Suppressor macrophage (primary cell): ENCODE measurements at places on chromosomes 5 and 9.

DNA sequence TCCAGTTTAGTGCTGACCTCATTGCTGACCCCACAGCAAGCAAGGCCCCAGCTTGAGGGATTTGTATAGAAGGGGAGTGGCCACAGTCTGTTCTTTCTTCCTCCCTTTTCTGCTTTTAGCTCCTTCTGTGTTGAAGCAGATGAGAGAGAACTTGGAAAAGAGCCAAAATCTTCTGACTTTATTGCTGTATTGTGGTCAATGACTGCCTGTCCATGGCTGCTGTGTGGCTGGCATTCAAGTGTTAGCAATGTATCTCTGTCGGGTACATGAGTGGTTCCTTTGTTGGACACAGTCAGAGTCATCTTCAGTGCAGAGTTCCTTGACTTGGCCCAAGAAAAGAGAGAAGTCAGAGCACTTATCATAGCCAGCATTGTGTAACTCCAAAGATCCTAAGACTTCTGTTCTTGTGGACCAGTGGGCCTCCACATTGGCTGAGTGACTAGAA, 154.1 kb downstream of the LRRC70 start:
- DNase-seq: peak; percentile 73

DNA sequence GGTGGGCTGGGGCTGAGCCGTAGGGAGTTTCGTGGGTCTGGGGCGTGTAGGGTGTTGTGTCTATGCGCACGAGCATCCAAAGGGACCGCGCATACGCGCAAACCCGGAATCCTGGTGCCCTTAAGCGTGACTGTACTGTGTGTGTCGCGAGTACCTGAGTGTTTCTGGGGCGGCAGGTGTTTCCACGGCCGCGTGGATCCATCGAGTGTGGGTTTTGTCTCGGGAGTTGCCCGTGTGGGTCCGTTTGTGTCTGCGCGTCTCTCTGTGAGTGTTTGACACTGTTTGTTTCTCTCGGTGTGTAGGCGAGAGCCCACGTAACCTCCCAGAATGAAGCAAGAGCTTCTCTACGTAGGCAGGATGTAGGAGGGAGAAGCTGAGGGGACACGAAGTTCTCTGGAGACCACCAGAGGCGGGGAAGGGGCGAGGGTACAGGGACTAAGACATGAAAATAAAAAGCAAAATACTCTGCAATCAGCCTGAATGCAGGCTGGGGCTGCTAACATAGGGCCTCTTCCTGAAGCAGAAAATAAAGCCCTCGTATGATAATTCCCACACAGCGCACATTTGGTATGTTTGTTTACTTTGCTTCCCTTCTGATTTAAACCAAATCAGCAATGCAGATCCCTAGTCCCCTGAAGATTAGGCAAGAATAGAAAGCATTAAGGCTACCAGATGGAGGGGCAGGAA, 588 bp upstream of the BRINP1 start:
- no peak for DNase-seq

GRCh38 chr5:69335341-69335935, 2.8 kb upstream of the CCDC125 start:
- DNase-seq: peak; percentile 71

GRCh38 chr5:151683986-151684588, 2.6 kb downstream of the SPARC start:
- DNase-seq: peak; percentile 79

- DNase-seq: no peak
Measured at GRCh38 chr9:77841739-77842386, 189.7 kb downstream of the GNAQ start.

- no peak for DNase-seq
Measured at GRCh38 chr9:109791747-109792146, 11.7 kb downstream of the PALM2AKAP2 start.

- no peak for DNase-seq
Measured at GRCh38 chr5:125715216-125715615, 708.0 kb upstream of the GRAMD2B start.

GRCh38 chr9:75615284-75615683, 275.2 kb upstream of the PCSK5 start:
- no peak for DNase-seq

- DNase-seq: no peak
Measured at GRCh38 chr9:4829969-4830368, 37.2 kb downstream of the RCL1 start.

GRCh38 chr5:82991678-82992323, 85.4 kb downstream of the TMEM167A start:
- peak; percentile 8 for DNase-seq

GRCh38 chr5:79031485-79031867, 38.0 kb downstream of the DMGDH start:
- DNase-seq: no peak

GRCh38 chr5:8844206-8844605, 701.7 kb downstream of the SEMA5A start:
- DNase-seq: no peak

GRCh38 chr5:29162297-29162696, 2031.2 kb upstream of the CDH6 start:
- DNase-seq: no peak

GRCh38 chr5:75568202-75568601, 43.1 kb upstream of the ANKDD1B start:
- peak; percentile 52 for DNase-seq

GRCh38 chr5:6496636-6497035, 48.0 kb downstream of the UBE2QL1 start:
- DNase-seq: no peak

GRCh38 chr9:127088724-127089615, 33.5 kb downstream of the ANGPTL2 start:
- no peak for DNase-seq

DNA sequence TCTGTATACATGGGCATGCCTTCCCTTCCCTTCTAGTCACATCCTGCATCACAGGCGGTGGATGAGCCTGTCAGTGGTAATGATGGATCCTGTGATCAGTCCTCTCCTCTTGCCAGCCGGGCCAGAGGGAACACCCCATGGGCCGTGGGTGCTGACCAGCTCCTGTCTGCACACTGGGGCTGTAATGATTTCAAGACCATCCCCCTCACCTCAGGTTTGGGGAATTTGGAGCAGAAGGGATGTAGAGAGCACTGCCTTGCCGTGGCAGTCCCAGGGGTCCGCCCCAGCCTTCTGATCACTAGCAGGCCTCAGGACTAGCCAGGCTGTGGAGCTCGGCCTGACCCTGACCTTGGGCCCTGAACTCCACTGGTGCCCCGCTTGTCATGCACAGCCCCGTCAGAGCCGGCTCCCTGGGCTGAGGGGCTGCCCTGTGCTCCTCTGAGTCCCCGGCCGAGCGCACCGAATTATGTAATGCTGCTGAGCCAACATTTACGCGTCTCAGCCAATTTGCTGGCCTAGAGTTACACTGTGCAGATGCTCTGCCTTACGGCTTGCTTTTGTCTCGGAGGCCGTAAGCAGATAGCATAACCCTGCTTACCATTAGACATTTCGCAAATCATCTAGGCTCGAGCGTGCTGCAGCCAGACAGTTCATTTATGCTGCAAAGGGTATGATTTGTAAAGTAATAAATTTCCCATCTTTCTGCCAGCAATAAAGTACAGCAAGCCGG, 155.3 kb downstream of the MACROH2A1 start:
- no peak for DNase-seq

DNA sequence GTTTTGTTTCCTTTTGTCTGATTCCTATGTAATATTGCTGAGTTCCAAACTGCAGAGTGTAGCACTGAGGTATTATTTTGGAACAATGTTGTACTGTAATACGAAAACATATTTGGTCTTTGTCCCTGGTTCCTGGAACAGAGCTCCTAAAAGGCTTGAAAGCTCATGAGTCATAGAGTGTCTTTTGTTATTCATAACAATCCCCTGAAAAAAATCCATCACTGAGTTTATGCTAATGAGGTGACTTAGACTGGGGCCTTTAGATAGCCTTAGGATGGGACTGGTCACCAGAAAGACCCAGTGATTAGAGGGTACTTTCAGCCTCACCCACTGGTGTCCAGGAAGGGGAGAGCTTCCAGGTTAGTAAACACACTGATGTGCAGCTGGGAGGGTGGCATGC, 132.7 kb upstream of the POU5F2 start:
- no peak for DNase-seq

DNA sequence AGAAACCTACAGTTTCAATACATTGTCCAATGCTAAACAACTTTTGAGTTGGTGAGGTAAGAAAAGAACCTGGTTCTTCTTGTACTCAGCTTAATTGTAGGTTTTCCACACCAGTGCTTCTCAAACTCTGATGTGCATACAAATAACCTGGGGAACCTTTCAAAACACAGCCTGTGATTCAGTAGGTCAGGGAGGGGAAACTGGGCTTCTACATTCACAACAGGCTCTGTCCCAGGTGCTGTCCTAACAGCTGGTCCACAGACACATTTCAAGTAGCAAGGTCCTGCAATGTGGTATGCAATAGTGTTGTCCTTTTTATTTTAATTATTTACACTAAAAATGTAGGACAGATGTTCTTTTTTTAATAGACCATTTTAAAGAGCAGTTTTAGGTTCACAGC, 47.4 kb upstream of the SNCAIP start:
- no peak for DNase-seq

DNA sequence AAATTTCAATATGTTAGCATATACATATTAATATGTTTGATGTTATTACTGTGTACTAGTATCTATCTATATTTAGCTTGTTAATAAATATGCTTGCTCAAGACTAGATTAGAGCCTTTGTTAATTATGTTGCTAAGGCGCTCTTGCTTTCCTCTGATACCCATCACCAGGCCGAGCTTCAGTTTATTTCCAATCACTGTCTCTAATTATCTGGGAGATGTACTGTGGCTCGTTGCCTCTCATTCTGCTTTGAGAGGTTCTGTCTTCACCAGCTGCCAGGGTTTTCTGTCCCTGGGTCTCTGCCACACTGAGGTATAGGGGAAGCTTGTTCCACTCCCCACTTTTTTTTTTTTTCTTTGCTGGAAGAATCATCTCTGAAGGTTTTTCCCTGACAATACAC, 21.0 kb upstream of the TAF11L2 start:
- DNase-seq: no peak

GRCh38 chr5:67310169-67310568, 113.6 kb upstream of the CD180 start:
- no peak for DNase-seq

DNA sequence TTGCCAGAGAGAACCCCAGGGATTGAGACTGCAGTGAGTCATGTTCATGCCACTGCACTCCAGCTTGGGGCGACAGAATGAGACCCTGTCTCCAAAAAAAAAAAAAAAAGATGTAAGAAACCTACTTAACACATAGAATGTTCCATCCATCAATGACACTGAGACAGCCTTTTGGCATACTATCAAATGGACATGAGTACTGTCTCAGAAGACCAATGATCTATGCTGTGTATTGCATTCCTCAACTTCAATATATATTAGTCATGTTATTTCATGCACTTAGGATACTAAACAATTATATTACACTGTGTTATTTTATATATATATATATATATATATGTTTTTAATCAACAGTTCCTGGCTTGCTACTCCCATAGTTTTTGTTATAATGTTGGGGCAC, 57.1 kb upstream of the ANKH start:
- no peak for DNase-seq
